ENCODE measurements at places on chromosomes 5 and 9. TPM values are rescaled to one million over a fixed set of nuclear protein-coding genes. Genes with fewer than 3 reads are reported as not detected.

Gene MARVELD2
- 15.5 TPM for total RNA-seq

Gene FBXO10
- 15.3 TPM for total RNA-seq

Gene CERCAM
- 28.0 TPM for total RNA-seq

Gene WNT8A
- total RNA-seq: not detected

Gene CDH10
- 0.26 TPM for total RNA-seq

Gene PCDHGB1
- total RNA-seq: 3.9 TPM

Gene PTGES
- total RNA-seq: 0.52 TPM

DNA sequence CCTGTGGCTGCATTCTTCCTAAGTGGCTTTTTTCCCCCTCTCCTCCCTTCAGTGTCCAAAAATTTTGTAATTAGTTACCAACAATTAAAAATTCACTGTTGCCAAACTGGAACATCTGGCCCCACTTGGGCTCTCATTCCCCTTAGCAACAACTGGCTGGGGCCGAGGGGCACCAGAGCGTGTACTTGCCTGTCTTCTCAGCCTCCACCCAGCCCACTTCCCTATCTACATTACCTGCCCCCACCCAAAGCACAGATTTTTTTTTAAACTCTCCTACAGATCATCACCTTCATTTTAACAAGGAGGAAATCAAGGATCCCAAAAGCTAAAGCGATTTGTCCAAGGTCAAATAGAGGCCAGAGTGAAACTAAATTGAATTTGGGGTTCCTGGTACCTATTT, 278.8 kb downstream of the EBF1 start:
- no peak overlapping the region for H3K4me3 ChIP-seq
- no peaks in the 10 kb centered on the region for H3K27me3 ChIP-seq
- no peak for DNase-seq
- H3K36me3 ChIP-seq: no peaks in the 10 kb centered on the region
- H3K4me1 ChIP-seq: no peaks in the 10 kb centered on the region

DNA sequence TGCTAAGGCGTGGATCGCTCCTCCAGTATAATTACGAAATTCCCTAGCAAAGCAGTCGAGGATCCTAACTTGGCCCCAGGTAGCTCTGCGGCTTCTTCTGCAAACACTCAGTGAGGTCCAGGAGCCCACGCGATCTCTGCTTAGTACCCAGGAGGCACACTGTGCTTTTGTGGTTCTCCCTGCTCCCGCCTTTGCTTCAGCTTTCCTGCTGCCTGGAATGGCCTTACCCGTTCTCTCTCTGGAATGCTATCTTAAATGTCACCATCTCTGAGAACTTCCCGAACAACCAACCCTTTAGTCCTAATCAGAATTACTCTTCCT, 639 bp downstream of the INVS start:
- no peaks in the 10 kb centered on the region for H3K36me3 ChIP-seq
- peak overlapping the region; percentile 69 for H3K4me3 ChIP-seq
- H3K4me1 ChIP-seq: peaks cover 36% of the 10 kb centered on the region
- no peak for DNase-seq

DNA sequence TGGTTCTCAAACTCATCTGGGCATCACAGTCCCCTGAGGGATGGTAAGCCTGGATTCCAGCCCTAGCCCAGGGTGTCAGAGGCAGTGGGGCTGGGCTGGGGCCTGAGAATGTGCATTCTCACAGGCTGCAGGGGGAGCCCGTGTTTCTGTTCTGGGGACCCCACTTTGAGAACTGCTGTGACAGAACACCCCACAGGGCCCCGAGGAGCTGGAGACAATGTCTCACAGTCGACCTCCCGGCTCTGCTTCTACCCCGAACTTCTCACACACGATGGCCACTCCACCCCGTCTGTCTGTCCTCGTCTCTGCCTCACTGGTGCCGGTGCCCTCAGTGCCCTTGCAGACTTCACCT, 130.0 kb downstream of the CACNA1B start:
- no peaks in the 10 kb centered on the region for H3K27me3 ChIP-seq
- DNase-seq: no peak
- no peaks in the 10 kb centered on the region for H3K36me3 ChIP-seq
- no peak overlapping the region for H3K4me3 ChIP-seq
- H3K4me1 ChIP-seq: no peaks in the 10 kb centered on the region

DNA sequence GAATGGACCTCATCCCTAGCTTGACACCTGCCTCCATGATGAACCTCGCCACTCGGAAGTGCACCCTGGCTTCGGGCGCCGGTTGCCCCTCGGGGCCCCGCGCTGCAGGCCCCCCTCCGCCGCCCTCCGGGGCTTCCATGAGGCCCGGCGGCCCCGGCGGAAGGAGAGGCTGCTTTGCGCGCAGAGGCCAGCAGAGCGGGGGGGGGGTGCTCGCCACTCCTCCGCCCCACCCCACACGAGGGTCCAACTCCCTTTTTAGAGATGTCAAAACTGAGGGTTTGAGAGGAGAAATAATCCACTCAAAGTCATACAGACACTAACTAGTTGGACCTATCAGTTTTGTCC, 7.9 kb downstream of the DUSP1 start:
- H3K27me3 ChIP-seq: no peaks in the 10 kb centered on the region
- H3K36me3 ChIP-seq: no peaks in the 10 kb centered on the region
- peaks cover 36% of the 10 kb centered on the region for H3K4me1 ChIP-seq
- DNase-seq: no peak
- H3K27ac ChIP-seq: no peak overlapping the region

DNA sequence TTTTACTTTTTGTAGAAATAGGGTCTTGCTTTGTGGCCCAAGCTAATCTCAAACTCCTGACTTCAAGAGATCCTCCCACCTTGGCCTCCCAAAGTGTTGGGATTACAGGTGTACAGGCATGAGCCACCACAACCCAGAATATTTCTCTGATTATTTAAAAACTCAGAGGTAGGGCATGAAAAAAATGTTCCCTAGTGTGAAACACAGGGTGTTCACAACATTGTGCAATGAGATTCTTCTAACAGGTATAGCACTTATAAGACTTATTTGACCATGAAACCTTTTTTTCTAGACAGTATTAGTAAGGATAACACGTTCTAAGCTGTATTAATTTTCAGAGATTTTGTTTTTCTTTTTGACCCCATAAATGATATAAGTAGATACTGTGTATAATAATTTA, 13.1 kb upstream of the PTGER4 start:
- no peaks in the 10 kb centered on the region for H3K4me1 ChIP-seq
- no peaks in the 10 kb centered on the region for H3K36me3 ChIP-seq
- H3K27ac ChIP-seq: no peak overlapping the region
- no peaks in the 10 kb centered on the region for H3K27me3 ChIP-seq
- no peak overlapping the region for H3K4me3 ChIP-seq
- no peak for DNase-seq

DNA sequence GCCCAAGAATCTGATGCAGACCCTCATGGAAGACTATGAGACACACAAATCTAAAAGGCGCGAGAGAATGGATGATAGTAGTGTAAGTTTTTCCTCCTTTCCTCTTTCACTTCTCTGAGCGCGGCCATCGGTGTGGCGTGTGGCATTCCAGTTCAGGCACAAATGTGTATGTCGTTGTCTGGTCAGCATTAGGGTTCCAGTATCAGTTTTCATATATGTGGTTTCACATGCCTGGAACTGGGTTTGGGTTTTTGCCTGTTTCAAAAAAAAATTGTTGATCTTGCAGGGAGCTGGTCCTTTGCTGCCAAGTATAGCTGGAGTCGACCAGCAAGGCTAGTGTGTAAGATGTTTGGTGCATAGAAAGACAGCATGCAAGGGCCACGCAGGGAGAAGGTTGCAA, 51.5 kb downstream of the C9orf152 start:
- H3K27ac ChIP-seq: no peak overlapping the region
- no peak for DNase-seq
- peaks cover 5% of the 10 kb centered on the region for H3K4me1 ChIP-seq
- no peaks in the 10 kb centered on the region for H3K36me3 ChIP-seq
- no peak overlapping the region for H3K4me3 ChIP-seq

DNA sequence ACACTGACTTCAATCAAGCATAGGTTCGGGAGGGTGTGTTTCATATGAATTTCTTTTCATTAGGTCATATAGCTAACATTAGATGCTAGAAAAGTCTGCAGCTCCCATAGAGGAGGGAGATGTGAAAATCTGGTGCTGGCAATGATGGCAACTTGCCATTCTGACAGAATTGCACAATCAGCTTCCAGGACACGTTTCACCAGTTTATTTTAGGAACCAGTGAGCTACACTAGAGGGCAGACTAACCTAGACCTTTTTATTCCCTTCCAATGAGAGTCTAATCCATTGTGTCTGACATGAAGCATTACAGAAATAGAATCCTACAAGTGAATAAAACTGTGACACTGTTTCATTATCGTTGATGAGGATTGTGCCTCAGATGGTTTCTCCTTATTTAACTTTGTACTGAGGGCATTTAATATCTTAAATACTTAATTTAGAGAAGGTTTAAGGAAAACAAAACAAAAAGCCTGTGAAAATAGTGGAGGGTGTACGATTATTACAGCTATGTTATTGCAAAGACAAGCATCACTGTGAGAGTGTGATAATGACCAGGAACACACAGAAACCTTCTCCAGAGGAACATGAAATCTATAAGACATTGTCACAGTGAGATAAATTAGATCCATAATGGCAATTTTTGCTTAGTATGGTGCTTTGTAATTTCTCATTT, 363.3 kb upstream of the RPS23 start:
- peak; percentile 85 for DNase-seq
- no peaks in the 10 kb centered on the region for H3K36me3 ChIP-seq

GRCh38 chr5:107068782-107069181, 602.0 kb downstream of the EFNA5 start:
- no peaks in the 10 kb centered on the region for H3K36me3 ChIP-seq
- no peak overlapping the region for H3K27ac ChIP-seq
- H3K4me1 ChIP-seq: no peaks in the 10 kb centered on the region
- DNase-seq: no peak

DNA sequence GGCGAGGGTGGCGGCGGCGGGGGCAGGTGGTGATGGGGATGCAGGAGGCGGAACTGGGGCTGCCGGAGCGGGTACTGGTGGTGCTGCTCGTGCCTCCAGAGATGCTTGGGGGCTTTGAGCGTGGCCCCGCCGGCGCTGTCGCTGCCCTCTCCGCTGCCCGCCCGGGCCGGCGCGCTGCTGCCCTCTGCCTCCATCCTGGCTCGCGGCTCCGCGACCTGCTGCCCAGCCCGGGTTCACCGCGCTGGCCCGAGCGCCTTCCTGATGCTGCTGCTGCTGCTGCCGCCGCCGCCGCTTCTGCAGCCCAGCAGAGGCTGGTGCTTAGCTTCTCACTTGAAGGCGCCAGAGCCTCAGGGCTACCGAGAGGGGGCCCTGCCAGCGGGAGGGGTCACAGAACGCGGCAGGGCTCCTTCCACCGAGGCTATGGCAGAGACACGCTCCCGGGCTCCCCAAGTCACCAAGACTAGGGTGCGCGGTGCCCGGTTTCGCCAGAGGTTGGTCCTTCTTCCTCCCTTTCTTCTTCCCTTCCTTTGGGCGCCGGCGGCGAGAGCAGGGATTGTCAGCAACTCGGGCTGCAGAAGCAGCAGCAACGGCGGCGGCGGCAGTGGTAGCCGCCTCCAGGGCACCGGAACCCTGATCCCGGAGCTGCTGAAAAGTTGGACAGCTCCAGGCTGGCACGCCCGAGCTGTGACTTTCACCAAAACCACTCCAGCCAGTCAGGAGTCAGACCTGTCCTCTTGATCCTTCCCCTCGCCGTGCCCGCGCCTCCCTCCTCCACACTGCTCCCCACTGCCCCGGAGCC, at the start of gene PDE4D:
PDE4D (minus strand) TSS at position 298 of the 799 bp plus-strand sequence.
- no peaks in the 10 kb centered on the region for H3K27me3 ChIP-seq
- no peak within 1 kb of the TSS for H3K4me3 ChIP-seq
- H3K36me3 ChIP-seq: no peaks in the 10 kb centered on the region
- no peak within 1 kb of the TSS for H3K27ac ChIP-seq
- DNase-seq: peak; percentile 57

GRCh38 chr9:113483676-113484257, 20.2 kb downstream of the RGS3 start:
- no peak overlapping the region for H3K4me3 ChIP-seq
- no peaks in the 10 kb centered on the region for H3K36me3 ChIP-seq
- no peak overlapping the region for H3K27ac ChIP-seq
- DNase-seq: no peak
- no peaks in the 10 kb centered on the region for H3K27me3 ChIP-seq

- H3K36me3 ChIP-seq: no peaks in the 10 kb centered on the region
- peaks cover 4% of the 10 kb centered on the region for H3K4me1 ChIP-seq
- H3K27me3 ChIP-seq: no peaks in the 10 kb centered on the region
- DNase-seq: no peak
- H3K4me3 ChIP-seq: no peak overlapping the region
- no peak overlapping the region for H3K27ac ChIP-seq
Observed at GRCh38 chr9:95175523-95175922, 142.0 kb downstream of the FANCC start.

GRCh38 chr9:113674436-113674835, 201.7 kb upstream of the ZNF618 start:
- no peaks in the 10 kb centered on the region for H3K4me1 ChIP-seq
- H3K4me3 ChIP-seq: no peak overlapping the region
- no peak for DNase-seq
- H3K27me3 ChIP-seq: no peaks in the 10 kb centered on the region
- H3K36me3 ChIP-seq: no peaks in the 10 kb centered on the region

- H3K27me3 ChIP-seq: no peaks in the 10 kb centered on the region
- no peaks in the 10 kb centered on the region for H3K36me3 ChIP-seq
- no peaks in the 10 kb centered on the region for H3K4me1 ChIP-seq
- DNase-seq: peak; percentile 30
Observed at GRCh38 chr5:142432369-142432863, 107.6 kb upstream of the SPRY4 start.

DNA sequence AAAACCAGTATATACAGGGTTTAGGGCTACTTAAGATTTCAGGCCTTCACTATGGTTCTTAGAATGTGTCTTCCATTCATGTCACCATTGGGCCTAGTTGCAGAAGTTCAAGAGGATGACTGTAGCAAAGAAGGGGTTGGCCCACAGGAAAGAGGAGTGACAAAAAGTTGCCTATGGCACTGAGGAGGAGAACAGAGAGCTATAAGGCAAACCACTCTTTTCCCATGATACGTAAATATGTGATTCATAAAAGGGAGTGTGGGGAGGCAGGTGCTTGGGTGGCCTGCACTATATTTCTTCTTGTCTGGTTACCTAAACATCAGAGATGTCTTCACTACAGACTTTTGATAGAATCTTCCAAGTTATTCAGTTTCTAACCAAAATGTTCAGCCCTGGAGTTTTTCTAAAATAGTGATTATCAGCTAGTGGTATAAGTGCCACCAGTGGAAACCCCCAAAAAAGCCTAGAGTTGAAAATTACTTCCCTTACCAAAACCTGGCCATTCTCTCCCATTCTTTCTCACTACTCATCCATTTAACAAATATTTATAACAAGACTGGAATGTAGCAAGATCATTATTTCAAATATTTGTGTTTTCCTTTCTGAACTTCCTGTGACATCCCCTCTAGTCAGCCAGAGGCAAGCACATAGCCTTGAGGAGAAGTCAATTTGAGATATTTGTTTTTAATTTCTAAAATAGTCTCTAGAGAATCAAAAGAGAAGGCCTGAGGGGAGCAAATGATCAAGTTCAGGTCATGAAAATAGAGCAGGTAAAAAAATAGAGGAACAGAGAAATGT, 367.4 kb downstream of the EFNA5 start:
- H3K27me3 ChIP-seq: no peaks in the 10 kb centered on the region
- DNase-seq: no peak
- H3K27ac ChIP-seq: no peak overlapping the region
- H3K36me3 ChIP-seq: no peaks in the 10 kb centered on the region
- H3K4me1 ChIP-seq: no peaks in the 10 kb centered on the region
- no peak overlapping the region for H3K4me3 ChIP-seq

All from body of pancreas (tissue), 4 donors.